ENCODE measurements at places on chromosomes 5 and 9.

GRCh38 chr5:127192150-127192549, 98.4 kb upstream of the MEGF10 start:
- H3K36me3 ChIP-seq, result no peaks in the 10 kb centered on the region
- H3K4me3 ChIP-seq, result no peak overlapping the region
- H3K4me1 ChIP-seq, result no peaks in the 10 kb centered on the region
- DNase-seq, result no peak
- H3K27ac ChIP-seq, result no peak overlapping the region
- H3K27me3 ChIP-seq, result peaks cover 9% of the 10 kb centered on the region

DNA sequence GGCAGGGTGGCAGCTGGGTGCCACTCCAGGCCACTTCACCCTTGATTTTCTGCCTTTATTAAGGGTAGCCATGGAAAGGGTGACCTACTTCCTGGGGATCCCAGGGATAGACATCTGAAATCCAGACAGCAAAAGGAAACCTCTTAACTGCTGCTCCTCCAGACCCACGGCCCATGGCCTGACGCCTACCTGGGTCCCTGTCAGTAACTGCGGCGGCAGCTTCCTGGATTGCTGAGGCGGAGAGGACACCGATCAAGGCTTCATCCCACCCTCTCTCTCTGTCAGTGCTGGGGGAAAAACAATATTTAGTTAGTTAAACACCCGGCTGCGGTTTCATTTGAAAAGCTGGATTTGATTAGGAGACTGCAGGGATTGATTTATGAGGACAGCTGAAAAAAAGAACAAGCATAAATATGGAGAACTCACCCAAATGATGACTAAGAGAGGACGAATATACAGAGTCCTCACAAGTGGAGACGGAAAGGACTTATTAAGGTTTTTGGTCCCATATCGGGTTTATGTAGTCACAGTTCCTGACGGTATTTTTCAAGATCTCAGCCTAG, 158.7 kb upstream of the KLF4 start:
- no peaks in the 10 kb centered on the region for H3K36me3 ChIP-seq
- no peak overlapping the region for H3K4me3 ChIP-seq
- H3K27ac ChIP-seq, result no peak overlapping the region
- H3K27me3 ChIP-seq, result peaks cover under 1% of the 10 kb centered on the region

- H3K4me1 ChIP-seq, result no peaks in the 10 kb centered on the region
- no peaks in the 10 kb centered on the region for H3K36me3 ChIP-seq
- no peak for DNase-seq
- H3K27ac ChIP-seq, result no peak overlapping the region
- H3K4me3 ChIP-seq, result no peak overlapping the region
These were observed 43.6 kb downstream of the GADD45G start for GRCh38 chr9:89648247-89649000.

GRCh38 chr5:160317434-160317833, 5.1 kb upstream of the CCNJL start:
- H3K4me1 ChIP-seq, result peaks cover 11% of the 10 kb centered on the region
- no peak for DNase-seq
- no peaks in the 10 kb centered on the region for H3K36me3 ChIP-seq

- DNase-seq, result no peak
- no peaks in the 10 kb centered on the region for H3K4me1 ChIP-seq
- H3K27ac ChIP-seq, result no peak overlapping the region
- no peak overlapping the region for H3K4me3 ChIP-seq
- no peaks in the 10 kb centered on the region for H3K36me3 ChIP-seq
These were observed 935.2 kb upstream of the DMAC1 start for GRCh38 chr9:8734760-8735159.

GRCh38 chr9:94168203-94169000, 84.1 kb downstream of the PTPDC1 start:
- no peaks in the 10 kb centered on the region for H3K27me3 ChIP-seq
- H3K36me3 ChIP-seq, result peaks cover 26% of the 10 kb centered on the region
- H3K4me1 ChIP-seq, result peaks cover 70% of the 10 kb centered on the region
- no peak for DNase-seq
- H3K4me3 ChIP-seq, result peak overlapping the region; percentile 87

GRCh38 chr9:95755421-95755730, 120.1 kb upstream of the ERCC6L2 start:
- peaks cover 7% of the 10 kb centered on the region for H3K4me1 ChIP-seq
- no peaks in the 10 kb centered on the region for H3K36me3 ChIP-seq
- no peak overlapping the region for H3K4me3 ChIP-seq
- H3K27me3 ChIP-seq, result peaks cover 48% of the 10 kb centered on the region
- DNase-seq, result no peak

DNA sequence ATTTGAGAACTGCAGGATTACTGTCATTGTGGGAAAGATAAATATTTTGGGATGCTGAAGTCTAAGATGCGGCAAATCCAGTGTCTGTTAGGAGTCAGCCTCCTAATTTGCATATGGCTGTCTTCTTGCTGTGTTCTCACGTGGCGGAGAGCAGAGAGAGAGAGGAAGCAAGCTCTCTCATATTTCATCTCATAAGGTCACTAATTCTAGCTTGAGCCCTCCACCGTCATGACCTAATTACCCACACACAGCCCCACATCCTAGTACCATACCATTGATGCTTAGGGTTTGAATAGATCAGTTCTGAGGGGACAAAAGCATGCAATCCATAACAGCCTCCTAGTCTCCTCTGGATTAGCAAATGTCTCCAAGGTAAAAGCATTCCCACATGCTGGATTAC, 124.5 kb downstream of the CDH12 start:
- H3K36me3 ChIP-seq, result no peaks in the 10 kb centered on the region
- no peaks in the 10 kb centered on the region for H3K4me1 ChIP-seq
- H3K27me3 ChIP-seq, result no peaks in the 10 kb centered on the region
- H3K4me3 ChIP-seq, result no peak overlapping the region
- no peak overlapping the region for H3K27ac ChIP-seq

DNA sequence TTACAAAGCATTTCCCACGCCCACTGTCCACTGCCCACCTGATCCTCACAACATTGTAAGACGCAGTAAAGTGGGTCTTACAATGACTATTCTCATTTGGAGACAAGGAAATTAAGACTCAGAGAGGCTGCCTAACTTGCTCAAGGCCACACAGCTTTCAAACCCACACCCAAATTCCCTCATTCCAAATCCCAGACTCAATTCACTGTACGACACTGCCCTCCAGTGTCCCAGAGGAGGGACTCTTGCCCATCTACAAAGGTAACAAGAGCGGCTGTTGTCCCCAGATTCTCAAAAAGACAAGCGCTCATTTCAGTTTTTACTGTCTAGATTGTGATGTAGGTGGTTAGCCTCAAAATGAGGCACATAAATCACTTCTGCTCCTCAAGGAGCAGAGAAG, 184.6 kb downstream of the ACTL7B start:
- no peak overlapping the region for H3K27ac ChIP-seq
- no peaks in the 10 kb centered on the region for H3K4me1 ChIP-seq
- no peaks in the 10 kb centered on the region for H3K27me3 ChIP-seq

GRCh38 chr5:22500556-22500955, 352.6 kb downstream of the CDH12 start:
- no peak overlapping the region for H3K27ac ChIP-seq
- DNase-seq, result no peak
- no peaks in the 10 kb centered on the region for H3K36me3 ChIP-seq

GRCh38 chr9:78253285-78253684, 17.4 kb downstream of the CEP78 start:
- H3K36me3 ChIP-seq, result peaks cover 37% of the 10 kb centered on the region
- peaks cover 7% of the 10 kb centered on the region for H3K4me1 ChIP-seq
- H3K27me3 ChIP-seq, result no peaks in the 10 kb centered on the region
- no peak overlapping the region for H3K4me3 ChIP-seq
- no peak for DNase-seq

DNA sequence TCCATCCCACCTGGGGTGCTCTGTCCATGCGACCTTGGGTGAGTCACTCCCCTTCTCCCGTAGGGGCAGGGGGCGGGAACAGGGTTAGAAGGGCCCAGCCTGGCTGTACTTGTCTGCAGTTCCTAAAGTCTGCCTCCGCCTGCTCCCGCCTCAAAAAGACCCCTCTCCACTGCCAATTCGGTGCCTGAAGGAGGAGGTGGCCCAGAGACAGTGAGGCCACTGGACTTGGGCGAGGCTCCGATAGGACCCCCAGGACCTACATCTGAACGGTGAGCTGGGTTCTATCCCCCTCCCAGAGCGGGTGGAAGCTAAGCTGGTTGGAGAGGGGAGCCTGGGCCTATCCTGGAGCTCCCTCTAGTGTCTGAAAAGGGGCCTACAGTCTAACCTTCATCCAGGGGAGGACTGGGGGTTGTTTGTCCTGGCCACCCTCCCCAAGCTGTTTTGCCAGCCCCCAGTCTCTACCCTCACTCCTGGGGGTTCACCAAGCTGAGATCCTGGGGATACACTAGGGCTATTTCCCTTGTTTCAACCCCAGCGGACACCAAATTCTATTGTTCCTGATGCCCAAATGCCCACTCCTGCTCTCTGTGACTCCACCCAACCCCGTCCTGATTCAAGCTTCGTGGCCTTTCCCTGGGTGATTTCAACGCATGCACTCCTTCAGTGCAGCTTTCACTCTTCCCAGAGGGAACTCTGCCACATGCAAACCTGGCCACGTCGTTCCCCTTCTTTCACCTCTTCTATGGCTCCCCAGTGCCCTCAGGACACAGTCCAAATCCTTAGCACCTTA, 6.1 kb upstream of the CRB2 start:
- H3K27me3 ChIP-seq, result peaks cover 9% of the 10 kb centered on the region
- H3K4me1 ChIP-seq, result no peaks in the 10 kb centered on the region
- H3K27ac ChIP-seq, result no peak overlapping the region
- no peak overlapping the region for H3K4me3 ChIP-seq

DNA sequence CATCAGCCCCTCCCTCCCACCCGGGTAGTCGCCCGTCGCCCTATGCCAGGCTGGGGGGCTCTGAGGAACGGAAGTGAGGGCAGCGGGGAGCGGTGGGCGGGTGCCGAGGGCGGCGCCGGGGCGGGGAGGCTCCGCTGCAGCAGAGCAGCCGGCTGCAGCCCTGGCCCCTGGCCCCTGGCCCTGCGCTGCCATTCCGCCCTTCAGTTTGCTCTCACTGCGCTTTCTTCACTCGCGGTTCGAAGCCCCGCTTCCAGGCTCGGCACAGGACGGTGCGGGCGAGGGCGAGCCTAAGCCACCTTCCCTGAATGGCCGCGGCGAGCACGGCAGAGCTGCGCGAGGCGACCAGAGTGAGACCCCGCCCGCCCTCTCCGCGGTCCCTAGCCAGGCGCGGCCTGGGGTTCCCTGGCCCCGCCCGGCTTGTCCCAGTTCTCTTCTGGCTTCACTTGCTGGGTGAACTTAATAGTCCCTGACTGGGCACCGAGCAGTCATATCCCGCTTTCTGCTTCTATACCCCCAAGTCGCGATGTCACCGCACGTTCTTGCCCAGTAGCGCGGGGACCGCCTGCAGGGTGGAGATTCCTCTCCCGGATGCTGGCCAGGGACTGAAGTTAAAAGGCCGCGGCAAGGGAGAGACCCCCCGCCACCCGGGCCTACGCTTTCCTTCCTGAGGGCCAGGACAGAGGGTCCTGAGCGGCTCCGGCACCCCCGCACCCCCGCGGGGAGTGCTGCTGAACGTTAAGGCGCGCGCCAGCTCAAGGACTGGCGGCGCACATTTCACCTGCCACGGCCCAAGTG, 623 bp upstream of the TRIM36 start:
- DNase-seq, result peak; percentile 12
- peaks cover 3% of the 10 kb centered on the region for H3K36me3 ChIP-seq
- no peak overlapping the region for H3K27ac ChIP-seq
- H3K4me1 ChIP-seq, result peaks cover 15% of the 10 kb centered on the region

DNA sequence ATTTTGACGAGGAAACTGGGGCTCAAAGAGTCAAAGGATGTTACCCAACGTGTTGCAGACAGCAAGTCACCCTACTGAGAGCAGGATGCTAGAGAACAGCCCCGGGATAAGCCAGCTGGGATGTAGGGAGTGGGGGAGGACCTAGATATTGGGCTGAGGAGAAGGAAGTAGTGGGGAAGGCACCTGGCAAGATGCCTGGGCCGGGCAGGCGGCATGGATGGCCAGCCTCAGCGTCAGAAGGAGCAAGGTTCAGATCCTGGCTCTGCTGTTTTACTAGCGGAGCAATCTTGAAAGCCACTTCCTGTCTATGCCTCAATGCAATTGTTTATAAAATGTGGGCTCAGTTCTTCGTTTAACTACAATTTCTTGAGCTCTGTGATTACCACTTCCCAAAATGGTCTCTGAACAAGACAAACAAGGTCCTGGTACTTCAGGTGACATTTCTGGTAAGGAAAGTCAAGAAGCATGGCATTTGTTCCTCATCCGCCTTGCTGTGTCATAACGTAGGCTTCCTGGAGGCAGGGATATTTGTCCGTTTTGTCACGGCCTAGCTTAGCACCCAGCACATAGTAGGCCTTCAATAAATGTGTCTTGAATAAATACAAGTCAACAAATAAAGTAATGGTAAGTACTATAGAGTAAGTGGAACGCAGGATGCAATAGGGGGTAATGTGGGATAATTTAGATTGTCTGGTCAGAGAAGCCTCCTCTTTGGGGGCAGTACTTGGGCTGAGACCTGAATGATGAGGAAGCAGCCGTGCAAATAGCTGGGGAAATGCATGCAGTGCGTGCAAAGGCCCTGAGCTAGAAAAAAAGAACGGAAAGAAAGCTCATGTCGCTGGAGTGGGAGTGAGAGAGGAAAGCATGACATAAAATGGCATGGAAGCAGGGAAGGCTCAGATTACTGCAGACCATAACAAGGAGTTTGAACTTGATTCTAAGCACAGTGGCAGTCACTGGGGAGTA, 70.5 kb downstream of the SMIM23 start:
- peaks cover 14% of the 10 kb centered on the region for H3K4me1 ChIP-seq
- H3K27ac ChIP-seq, result peak overlapping the region; percentile 33
- H3K36me3 ChIP-seq, result no peaks in the 10 kb centered on the region
- DNase-seq, result no peak
- no peak overlapping the region for H3K4me3 ChIP-seq
- H3K27me3 ChIP-seq, result no peaks in the 10 kb centered on the region

GRCh38 chr9:99745085-99745484, 76.6 kb upstream of the NR4A3 start:
- DNase-seq, result no peak
- no peaks in the 10 kb centered on the region for H3K36me3 ChIP-seq
- H3K27me3 ChIP-seq, result peaks cover 8% of the 10 kb centered on the region
- no peak overlapping the region for H3K4me3 ChIP-seq
- H3K27ac ChIP-seq, result no peak overlapping the region

DNA sequence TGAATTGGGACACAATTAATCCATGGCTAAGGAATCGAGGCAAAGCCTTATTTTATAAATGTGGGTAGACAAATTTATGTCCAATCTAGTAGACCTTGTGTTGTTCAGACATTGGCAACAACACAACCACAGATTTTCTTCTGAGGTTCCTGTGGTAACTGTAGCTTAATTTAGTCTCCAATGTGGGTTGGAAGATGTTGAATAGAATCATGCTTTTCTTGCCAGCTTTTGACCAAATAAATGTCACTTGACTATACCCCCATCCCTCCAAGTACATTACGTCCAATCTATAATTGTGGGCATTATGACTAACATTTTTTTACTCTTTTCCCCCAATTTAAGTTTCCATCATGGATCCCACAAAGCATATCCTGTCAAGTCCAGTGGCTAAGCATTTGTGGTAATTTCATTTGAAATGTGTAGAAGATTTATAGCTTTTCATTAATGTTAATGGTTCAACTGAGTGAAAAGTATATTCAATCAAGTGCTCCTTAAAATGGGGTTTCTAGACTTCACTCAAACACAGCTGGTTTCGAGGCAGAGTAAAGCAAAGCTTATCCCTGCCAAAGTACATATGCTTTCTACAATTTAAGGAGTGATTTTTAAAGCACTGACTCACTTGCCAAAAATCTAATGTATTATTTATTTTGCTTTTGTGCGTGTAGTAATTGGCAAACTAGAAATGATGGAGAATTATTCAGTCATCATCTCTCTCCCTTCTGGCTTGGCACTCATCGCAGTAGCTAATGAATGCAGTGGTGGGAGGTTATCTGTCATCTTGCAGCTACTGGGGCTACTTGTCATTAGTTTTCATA, 141.8 kb downstream of the FAM174A start:
- no peaks in the 10 kb centered on the region for H3K36me3 ChIP-seq
- no peak overlapping the region for H3K27ac ChIP-seq
- no peak for DNase-seq
- peaks cover 3% of the 10 kb centered on the region for H3K27me3 ChIP-seq
- no peak overlapping the region for H3K4me3 ChIP-seq
